ENCODE measurements at places on chromosomes 2 and 18.

DNA sequence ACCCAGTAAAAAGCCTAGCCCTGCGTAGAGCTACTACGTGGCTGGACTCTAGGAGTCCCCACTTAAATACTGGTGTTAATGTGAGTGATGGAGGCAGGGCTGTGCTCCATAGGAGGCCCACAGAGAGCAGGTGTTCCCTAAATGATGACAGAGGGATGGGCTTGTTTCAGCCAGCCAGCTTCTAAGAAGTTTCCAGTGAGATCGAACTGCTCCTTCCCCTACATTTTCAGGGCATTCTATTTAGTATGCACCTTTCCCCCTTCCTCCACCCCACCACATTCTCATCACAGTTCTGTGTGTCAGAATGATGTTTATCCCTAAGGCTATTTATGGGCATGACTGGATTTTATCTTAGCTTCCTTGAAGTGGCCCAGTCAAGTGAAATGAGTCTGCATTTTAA lies 213.0 kb downstream of the TRIB2 start:
- no peak for DNase-seq

- no peak for DNase-seq
These were observed 219.7 kb upstream of the STK17B start for GRCh38 chr2:196391149-196391479.

DNA sequence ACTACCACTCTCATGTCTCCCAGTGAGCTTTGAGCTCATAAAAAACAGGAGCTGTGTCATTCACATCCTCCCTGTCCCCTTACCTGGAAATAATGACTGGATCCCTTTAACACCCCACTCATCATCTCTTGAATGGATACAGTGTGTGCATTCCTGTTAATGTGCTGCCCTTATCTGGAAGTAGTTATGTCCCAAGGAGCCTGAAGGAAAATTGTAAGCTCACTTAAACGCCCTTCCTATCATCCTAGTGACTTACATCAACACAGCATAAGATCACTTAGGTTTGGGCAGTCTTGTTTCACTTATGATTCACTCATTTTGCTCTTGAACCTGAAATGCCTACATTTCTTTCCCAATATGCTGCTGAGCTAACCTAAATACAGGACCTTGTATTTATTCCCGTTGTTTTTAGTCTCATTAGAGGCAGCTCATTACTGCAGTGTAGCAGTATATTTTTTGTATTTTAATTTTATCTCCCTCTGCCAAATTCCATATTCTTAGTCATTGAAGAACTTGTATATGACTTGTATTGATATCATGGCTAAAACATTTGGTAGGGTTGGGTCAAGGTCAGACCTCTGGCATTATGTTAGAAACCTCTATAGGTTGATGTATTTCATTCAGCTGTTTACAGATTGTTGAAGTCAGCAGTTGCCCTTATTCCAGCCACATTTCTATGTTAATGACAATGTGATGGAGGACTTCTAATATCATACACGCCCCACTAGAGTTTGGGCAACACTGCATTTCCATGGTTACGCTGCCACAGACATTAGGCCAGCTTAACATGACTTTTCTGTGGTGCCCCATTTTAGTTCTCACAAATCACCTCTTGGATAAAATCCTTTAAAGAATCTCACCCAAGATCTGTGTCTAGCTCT lies 72.9 kb downstream of the PKP4 start:
- peak; percentile 44 for DNase-seq

DNA sequence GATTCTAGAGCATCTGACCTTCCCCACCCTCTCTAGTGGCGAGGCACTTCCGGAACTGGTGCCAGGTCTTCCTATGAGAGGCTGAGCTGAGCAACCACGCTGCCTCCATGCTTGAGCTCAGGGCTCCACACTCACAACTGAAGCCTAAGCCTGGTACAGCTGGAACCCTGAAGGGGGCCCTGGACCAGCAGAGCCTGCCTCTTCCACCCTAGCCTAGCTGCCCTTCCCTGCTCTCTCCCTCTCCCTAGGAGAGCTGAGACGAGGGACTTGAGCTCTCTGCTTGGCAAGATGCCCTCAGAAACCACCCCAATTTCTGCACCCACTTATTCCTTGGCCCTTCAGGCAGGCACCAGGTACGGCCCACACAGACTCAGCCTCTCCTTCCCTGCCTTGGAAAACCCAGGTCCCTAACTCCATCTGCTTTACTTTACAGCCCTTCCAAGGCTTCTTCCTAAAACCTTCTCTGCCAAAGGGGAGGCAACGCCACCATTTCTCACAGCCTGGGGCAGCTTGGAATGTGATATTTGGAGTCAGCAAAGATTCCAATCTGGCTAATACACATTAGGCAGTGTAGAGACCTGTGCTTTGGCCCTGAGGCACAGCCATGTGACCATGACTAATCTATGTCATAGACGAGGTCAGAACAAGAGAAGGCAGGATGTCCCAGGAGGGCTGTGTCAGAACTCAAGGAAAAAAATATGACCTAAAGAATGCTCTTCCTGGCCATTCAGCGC lies 18.8 kb downstream of the COX7A2L start:
- peak; percentile 93 for DNase-seq

DNA sequence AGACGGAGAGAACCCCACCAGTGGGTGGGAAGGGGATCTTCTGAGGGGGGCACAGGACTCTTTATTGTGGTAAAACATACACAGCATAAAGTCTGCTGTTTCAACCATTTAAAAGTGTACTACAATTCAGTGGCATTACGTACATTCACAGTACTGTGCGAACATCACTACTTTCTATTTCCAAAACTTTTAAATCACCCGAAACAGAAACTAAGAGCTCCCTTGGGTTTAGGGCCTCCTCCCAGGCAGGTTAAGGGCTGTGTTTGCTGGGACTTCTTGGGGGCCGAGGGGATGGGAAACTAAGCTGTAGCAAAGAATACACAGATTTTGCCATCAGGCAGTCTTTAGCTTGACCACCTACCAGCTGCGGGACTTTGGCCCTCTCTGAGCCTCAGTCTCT lies 242.0 kb downstream of the HAUS1 start:
- no peak for DNase-seq

DNA sequence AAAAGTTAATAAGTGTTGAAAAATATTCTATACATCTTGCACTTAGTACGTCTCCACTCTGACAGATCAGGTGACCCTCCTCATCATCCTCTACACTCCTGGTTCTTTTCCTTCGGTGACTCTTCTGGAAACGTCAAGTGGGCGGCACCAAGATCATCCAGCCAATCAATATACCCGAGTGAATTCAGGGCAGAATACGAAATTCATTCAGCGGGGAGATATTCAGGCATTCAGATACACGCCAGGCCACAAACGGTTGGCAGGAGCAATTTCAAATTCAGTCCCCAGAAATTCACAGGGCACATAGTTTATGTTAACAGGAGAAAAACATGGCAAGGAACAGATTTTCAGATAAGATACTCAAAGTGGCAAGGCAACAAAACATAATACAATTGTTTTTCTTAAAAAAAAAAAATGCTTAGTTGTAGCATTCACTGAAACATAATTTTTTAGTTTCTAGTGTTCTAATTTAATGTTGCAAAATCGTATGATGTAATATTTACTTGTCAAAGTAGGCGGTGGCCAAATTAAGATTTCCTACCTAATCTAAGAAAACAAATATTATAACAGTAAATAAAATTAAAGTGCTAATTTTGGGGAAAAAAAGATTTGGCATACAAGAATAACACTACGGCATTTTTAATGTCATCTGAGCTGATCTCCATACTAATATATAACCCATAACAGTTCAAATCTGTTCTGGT lies 4.2 kb downstream of the CLK1 start:
- peak; percentile 61 for DNase-seq

GRCh38 chr18:8519102-8519501 lies 90.1 kb upstream of the RAB12 start:
- no peak for DNase-seq

DNA sequence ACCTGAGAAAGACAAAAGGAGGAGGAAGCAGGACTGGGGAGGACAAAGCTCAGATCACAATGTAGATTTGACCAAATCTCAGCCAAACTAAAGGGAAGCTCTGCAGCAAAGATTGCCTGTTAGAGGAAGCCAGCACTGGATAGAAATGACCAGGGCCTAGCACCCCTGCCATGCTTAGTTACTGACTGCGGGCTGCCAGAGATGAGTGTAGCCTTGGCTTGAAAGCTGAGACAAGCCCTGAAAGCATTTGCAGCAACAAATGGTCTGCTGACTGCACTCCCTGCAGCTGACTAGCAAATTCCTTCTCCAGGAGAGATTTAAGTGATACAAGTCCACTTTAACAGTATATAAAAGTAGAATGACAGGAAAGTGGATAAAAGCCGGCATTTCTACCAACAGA lies 140.9 kb upstream of the CRIM1 start:
- no peak for DNase-seq

- no peak for DNase-seq
These were observed 175.9 kb downstream of the NBAS start for GRCh38 chr2:15385184-15385583.

Measured in stromal cell of bone marrow (primary cell).